ENCODE measurements at places on chromosomes 7 and 10.

GRCh38 chr10:87657371-87657770 is 2.3 kb upstream of the PAPSS2 start:
- DNase-seq, result no peak

GRCh38 chr10:5344746-5345145 is 20.0 kb upstream of the UCN3 start:
- DNase-seq, result no peak

GRCh38 chr7:40701836-40702551 is 567.2 kb downstream of the SUGCT start:
- DNase-seq, result no peak

DNA sequence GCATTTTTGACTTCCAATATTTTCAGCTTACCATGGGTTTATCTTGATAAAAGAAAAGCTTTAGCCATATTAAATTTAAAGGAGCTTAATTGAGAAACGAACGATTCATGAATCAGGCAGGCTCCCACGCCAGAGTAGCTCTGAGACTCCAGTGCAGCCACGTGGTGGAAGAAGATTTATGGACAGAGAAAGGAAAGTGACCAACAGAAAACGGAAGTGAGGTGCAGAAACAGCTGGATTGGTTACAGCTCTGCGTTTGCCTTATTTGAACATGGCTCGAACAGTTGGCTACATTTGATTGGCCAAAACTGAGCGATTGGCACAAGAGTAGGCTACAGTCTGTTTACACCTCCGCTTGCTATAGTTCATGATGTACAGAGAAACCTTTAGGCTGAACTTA is 395.4 kb downstream of the GATA3 start:
- no peak for DNase-seq

GRCh38 chr7:41917-42565 is 150.3 kb upstream of the FAM20C start:
- DNase-seq, result no peak

- no peak for DNase-seq
Measured at GRCh38 chr10:35365994-35366393, 29.7 kb downstream of the CCNY start.

- no peak for DNase-seq
Measured at GRCh38 chr10:100791369-100792058, 46.1 kb downstream of the PAX2 start.

DNA sequence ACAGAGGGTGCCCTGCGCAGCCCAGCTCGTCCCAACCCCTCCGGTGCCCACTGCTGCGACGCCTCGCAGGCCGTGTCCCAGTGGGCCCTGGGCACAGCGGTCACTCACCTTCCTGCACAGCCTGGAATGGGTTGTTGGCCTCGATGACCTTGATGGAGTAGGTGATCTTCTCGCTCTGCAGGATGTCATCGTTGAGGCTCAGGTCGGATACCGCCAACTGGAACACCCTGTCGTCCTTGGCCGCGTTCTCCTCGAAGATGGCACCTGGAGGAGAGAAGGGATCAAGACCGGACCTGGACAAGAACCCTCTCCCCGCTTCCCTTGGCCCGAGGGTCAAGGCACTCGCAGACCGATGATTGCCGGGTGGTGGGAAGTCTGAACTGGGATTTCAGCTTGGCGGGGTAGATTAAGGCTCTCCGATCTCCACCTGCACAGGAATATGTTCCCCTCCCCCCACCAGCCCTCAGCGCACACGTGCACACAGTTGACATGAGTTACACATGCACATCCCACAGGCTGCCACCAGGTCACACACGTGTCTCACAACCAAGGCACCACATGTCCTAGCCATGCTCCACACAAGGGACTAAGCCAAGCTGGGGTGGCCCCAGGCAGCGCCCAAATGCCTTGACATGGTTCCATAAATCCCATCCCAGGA is 2.6 kb downstream of the GRID1 start:
- DNase-seq, result peak; percentile 54

- DNase-seq, result no peak
Measured at GRCh38 chr10:86944471-86944870, 12.9 kb downstream of the MMRN2 start.

DNA sequence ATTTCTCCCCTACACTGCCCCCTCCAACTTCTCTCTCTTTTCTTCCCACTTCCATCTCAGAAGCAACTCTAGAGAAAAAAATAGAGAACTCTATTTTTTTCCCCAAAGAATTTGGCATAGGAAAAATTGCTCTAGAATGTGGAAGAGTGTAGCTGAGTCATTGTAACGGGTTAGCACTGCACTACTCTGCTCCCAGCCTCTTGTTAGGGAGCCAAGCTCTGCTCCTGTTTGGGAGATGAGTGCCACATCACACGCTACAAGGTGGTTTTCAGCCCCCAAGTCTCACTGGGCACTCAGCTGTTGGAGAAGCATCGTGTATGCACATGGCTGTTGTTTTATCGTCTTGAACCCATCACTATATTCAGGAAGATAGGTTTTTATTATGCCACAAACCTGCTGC is 136.4 kb downstream of the BMPER start:
- no peak for DNase-seq

DNA sequence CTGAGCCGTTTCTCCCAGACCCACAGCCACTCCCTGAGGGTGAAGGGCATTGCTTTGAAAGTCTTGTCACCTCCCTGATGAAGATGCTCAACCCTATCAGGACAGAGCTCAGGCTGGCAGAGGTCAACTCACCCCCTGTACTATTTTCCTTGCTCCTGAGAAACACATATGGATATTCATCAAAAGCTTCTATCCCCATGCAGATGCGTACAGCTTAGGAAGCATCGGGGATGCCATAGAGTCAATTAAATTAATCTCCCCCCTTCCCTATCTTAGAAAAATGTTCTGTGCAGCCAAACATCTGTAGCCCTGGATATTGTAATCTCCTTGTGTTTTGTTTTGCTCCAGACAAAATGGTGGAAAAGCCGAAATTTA is 67.2 kb downstream of the EMX2 start:
- DNase-seq, result peak; percentile 13

DNA sequence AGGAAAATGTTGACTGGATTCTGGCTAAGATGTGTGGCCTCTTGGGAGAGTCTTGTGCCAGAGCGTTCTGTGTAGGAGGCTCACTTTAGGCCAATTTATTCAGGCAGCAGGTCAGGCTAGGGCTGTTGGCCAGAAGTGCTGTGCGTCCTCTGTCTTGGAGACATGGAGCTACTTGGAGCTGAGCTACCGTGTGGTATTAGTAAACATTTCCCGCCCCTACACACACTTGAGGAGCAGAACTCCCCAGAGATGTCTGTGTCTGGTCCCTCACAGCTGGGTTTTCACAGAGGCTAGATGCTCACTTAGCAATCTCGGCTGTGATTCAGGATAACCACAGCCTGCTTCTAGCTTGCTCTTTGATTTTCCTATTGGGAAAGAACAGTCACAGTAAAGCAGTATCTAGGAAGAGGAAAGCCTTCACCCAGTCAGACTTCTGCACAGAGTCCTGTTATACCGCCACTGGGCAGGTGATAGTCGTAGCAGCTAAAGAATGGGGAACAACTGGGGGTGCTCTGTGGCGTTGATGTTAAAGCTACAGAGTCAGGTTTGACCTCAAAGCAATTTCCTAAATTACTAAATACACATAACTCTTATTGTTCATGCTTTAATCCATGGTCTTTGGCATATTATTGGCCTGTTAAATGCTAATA is 86.7 kb downstream of the MDFIC start:
- peak; percentile 84 for DNase-seq

GRCh38 chr7:23230641-23231101 is 15.9 kb upstream of the GPNMB start:
- no peak for DNase-seq

DNA sequence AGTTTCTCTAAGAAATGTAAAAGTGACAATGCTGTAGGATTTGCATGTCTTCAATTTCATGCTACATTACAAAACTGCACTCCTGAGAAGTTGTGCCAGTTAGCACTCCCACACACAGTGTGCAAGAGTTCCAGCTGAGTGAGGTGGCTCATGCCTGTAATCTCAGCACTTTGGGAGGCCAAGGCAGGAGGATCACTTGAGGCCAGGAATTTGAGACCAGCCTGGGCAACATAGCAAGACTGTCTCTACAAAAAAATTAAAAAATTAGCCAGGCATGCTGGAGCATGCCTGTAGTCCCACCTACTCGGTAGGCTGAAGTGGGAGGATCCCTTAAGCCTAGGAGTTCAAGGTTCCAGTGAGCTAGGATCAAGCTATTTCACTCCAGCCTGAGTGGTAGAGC is 44.6 kb downstream of the FRA10AC1 start:
- DNase-seq, result no peak

DNA sequence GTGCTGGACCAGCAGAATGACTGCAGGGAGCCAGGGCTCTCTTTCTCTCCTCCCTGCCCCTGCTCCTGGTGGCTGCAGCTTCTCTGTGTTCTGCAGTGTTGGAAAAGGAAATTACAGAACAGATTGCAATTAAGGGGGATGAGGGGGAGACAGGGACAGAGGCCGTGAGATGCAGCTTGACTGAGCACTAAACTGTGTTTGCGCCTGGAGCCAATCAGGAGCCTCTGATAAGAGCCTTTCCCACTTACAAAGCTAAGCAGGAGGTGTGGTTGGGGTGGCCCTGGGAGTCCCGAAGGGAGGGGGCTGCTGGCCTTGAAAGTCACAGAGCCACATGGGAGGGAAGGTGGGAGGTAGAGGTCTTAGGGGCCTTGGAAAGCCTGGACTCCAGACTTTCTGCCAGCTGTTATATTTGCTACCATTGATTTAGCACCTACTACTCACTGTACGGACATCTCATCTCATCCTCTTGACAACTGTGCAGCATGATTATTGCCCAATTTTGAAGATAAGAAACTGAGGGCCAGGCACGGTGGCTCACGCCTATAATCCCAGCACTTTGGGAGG is 26.7 kb downstream of the TRIM8 start:
- DNase-seq, result no peak

- DNase-seq, result no peak
Measured at GRCh38 chr10:29437871-29438270, 149.0 kb downstream of the LYZL1 start.

- no peak for DNase-seq
Measured at GRCh38 chr7:29364661-29365060, 170.1 kb downstream of the CHN2 start.

DNA sequence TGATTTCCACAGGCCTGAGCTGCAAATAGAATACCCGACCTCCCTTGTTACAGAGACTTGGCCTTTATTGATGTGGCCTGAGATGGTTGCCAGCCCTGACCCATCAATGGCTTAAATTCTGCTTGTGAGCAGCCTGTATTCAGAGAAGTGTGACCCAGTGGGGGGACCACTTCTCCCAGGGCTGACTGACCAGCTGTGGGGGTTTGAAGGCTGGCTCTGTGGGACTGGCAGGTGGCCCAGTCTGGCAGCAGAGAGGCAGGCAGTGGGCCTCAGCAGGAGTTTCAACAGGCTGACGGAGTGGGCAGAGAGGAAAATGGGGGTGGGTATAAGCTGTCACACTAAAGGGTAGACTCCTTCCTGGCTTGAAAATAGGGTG is 12.2 kb upstream of the PPIF start:
- no peak for DNase-seq

GRCh38 chr10:9823268-9823930 is 1194.3 kb upstream of the CELF2 start:
- no peak for DNase-seq

DNA sequence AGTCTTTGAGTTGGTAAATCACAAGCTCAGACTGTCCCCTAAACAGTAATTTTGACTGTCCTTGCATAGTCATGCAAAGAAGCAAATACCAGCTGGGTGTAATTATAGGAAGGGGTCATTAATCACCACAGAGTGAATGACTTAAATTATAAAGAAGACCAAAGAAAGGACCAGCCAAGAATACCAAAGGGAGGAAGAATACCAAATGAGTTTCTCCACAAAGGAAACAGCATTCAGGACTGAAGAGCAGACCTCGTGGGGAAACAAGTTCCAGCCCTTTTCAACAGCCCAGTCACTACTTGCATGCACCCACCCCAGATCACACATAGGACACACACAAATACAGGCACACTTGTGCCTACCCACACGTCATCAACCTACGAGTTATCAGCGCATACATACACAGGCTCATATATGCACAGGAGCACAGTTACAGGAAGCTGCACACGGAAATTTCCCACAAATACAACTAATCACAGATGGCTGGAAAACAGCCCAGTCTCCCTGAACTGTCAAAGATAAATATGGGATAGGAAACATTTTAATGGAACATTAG is 77.6 kb downstream of the DENND2A start:
- no peak for DNase-seq
